ENCODE measurements at places on chromosomes 2 and 18. TPM values are rescaled to one million over a fixed set of nuclear protein-coding genes. Genes with fewer than 3 reads are reported as not detected.

GRCh38 chr2:164053021-164053420 lies 317.2 kb upstream of the FIGN start:
- DNase-seq = no peak

GRCh38 chr2:236642584-236643291 lies 73.1 kb downstream of the ACKR3 start:
- DNase-seq = peak; percentile 28

- no peak for DNase-seq
Observed at GRCh38 chr2:187956906-187957534, 334.7 kb upstream of the GULP1 start.

DNA sequence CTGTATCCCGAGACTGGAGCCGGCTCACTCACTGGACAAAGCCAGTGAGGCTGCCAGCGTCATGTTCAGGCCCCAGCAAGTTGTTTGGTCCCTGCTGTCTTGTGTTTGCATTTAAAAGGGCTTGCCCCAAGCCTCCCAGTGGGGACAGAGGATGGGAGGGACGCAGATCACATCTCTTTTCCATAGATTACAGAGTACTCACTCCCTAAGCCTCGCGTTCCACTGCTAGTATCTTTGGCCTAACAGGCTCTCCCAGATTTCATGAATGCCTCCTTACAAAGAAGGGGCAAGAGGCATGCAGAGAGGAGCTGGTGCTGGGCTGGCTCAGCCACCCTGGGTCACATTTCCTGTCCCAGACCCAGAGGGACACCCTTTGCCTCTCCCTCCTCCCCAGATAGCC lies 59.1 kb downstream of the CMPK2 start:
- DNase-seq = no peak

The G6PC2 gene
- polyA plus RNA-seq = 0.12 TPM

- no peak for DNase-seq
Observed at GRCh38 chr18:77079954-77080682, 52.5 kb downstream of the MBP start.

DNA sequence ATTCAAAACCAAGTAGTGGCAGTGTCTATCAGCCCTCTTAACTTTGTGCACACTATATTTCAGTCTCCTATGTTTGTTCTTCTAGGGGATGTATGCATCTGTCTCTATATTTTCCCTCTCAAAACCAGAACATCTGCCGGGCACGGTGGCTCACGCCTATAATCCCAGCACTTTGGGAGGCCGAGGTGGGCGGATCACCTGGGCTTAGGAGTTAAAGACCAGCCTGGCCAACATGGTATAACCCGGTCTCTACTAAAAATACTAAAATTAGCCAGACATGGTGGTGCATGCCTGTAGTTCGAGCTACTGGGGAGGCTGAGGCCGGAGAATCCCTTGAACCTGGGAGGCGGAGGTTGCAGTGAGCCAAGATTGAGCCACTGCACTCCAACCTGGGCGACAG lies 9.9 kb upstream of the GAREM2 start:
- DNase-seq = no peak

DNA sequence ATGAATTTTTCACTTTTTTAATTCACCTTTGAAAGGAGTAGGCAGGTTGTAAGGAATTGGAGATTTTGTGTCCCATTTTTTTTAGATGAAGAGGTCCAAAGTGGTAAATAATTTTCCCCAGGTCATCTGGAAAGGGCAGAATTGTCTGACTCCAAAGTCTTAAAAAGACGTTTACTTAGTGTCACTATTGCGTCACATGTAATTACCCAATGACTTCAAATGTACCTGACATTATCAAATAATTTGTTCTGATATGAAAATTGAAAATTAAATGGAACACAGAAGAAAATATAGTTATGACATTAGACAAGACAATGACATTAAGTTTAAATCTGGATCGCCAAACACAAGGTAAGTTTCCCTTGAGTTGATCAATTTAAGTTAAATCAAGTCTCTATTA lies 24.2 kb upstream of the NBEAL1 start:
- no peak for DNase-seq

DNA sequence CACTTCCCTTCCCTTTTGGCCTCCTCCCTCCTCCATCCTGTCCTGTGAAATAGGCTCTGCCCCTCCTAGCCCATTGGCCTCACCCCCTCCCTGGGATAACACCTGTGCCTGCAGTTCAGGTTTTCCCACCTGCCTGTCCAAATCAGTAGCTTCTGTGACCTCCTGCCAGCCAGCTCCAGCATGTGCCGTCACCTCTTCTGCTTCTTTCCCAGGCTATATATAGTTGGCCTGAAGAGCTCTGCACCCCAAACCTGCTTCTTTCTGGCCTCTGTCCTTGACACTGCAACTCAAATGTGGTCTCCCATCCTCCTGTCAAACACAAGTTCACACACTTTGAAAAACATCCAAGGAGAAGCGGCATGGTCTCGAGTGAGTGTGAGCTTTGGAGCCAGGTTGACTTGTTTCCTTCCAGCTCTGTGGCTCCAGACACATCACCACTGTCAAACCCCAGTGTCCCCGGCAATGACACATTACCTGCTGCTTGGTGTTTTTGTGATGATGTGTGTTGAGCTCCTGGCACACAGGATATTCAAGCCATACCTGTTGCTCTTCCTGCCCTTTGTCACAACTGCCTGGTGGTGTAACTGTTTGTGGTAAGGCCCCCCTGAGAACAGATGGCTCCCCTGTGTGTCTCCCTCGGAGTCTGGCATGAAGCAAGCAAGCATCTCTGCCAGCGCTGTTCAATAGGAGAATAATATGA lies 143.6 kb upstream of the DAPL1 start:
- no peak for DNase-seq

The LCT gene
- 100.0 TPM for polyA plus RNA-seq

GRCh38 chr2:46001741-46002506 lies 295.3 kb upstream of the EPAS1 start:
- DNase-seq = peak; percentile 55

The ZNF519 gene
- 7.2 TPM for polyA plus RNA-seq

GRCh38 chr18:12282442-12283039 lies 25.5 kb upstream of the TUBB6 start:
- DNase-seq = no peak

- DNase-seq = no peak
Observed at GRCh38 chr18:52620926-52621439, 281.0 kb downstream of the DCC start.

DNA sequence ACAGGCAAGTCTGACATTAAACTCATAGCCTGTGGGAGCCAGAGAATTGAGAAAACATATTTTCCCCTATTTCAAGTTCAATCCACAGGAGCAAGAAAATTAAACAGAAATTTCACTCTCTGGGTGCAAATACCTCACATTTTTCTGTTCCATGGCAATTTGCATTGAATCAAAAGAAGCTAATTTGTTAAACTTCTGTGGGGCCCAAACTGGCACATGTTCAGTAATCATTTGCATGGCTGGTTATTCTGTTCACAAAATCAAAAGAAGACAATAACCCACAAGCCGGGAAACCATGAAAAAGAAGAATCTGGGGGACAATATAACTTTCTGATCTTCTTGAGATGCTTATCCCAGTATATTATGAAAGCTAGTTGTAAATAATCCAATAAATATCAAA lies 363.1 kb downstream of the LRP1B start:
- no peak for DNase-seq

The EVX2 gene
- not detected for polyA plus RNA-seq

GRCh38 chr2:182542501-182543258 lies 115.8 kb upstream of the PDE1A start:
- DNase-seq = no peak

The GRP gene
- polyA plus RNA-seq = not detected

The COL6A3 gene
- 3.2 TPM for polyA plus RNA-seq

The SKOR2 gene
- polyA plus RNA-seq = not detected

The RAPGEF4 gene
- polyA plus RNA-seq = 7.2 TPM

- no peak for DNase-seq
Observed at GRCh38 chr2:68537011-68537410, 69.6 kb downstream of the APLF start.

The GAD1 gene
- polyA plus RNA-seq = 0.21 TPM

DNA sequence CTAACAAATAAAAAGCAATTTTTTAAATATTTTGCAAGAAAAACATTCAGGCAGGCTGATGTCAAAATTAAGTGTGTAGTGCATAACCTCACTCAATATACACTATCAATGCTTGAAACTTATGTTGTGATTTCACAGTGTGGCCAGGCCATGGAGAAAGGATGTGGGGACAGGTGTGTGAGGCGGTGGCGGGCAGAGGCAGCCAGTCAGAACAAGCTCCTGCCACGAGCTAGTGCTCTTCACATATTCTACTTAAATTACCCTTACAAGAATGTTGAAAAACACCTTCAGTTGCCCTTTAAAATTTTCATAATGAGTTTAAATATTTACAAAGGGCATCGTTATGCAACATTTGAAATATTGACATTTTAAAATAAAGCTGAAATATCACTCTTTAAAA lies 43.2 kb downstream of the CYB5A start:
- DNase-seq = no peak

GRCh38 chr2:98734162-98734561 lies 3.2 kb upstream of the MGAT4A start:
- no peak for DNase-seq

The GALR1 gene
- not detected for polyA plus RNA-seq

The FAM228A gene
- not detected for polyA plus RNA-seq

The NYAP2 gene
- 0.07 TPM for polyA plus RNA-seq

- no peak for DNase-seq
Observed at GRCh38 chr2:229126066-229126465, 145.0 kb downstream of the PID1 start.

The PROKR1 gene
- 0.13 TPM for polyA plus RNA-seq

- DNase-seq = no peak
Observed at GRCh38 chr2:102144128-102144527, 1.6 kb downstream of the IL1R1 start.

GRCh38 chr18:8411492-8411891 lies 197.7 kb upstream of the RAB12 start:
- no peak for DNase-seq

DNA sequence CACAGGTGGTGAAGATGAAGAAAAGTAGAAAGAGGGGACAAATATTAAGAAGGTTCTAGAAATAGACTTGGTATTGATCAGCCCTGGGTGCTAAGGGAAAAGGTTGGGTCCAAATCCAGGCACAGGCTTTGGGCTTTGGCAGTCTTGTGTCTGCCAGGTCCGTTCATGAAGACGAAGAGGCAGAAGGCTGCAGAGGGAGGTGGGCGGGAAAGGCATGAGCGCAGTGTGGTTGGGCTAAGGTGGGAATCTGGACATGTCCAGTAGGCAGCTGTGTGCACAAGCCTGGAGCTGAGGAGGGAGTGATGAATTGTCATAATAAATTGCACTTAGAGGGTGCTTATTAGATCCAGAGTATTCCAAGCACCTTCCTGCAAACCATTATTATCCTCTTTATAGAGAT lies 105.7 kb upstream of the TEX51 start:
- no peak for DNase-seq

- DNase-seq = no peak
Observed at GRCh38 chr18:63405986-63406385, 16.3 kb downstream of the VPS4B start.

GRCh38 chr2:126303113-126303512 lies 352.8 kb upstream of the GYPC start:
- DNase-seq = no peak

- no peak for DNase-seq
Observed at GRCh38 chr2:95122197-95122551, 566 bp upstream of the MRPS5 start.

The CNTNAP5 gene
- 0.12 TPM for polyA plus RNA-seq
